OCI-M1 (cell line): ENCODE measurements at places on chromosomes 5 and 9.

DNA sequence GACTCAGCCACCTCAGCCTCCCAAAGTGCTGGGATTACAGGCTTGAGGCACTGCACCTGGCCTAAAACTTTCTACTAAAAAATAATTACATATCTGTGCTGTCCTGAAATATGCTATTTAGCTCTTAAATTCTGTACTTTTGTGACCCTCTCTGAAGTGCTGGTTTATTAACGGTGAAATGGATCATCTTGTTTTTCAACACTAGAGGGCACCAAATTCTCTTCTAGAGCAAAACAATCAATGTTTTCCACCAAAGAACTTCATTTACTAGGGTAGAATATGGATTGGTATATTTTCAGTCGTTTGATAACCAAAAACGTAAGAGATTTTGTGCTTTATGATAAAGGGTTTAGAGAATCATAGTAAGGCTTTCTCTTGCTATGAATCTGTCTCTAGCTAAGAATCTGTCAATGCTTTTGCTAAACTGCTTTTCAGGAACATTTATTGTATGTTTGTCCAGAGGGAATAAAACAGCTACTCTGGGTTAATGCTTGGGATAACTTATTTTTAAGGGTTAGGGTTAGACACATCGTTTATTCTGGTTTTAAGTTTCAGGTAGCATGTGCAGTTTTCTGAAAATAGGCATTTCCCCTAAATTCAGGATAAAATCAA lies 63.6 kb downstream of the RNF180 start:
- DNase-seq: peak; percentile 67

DNA sequence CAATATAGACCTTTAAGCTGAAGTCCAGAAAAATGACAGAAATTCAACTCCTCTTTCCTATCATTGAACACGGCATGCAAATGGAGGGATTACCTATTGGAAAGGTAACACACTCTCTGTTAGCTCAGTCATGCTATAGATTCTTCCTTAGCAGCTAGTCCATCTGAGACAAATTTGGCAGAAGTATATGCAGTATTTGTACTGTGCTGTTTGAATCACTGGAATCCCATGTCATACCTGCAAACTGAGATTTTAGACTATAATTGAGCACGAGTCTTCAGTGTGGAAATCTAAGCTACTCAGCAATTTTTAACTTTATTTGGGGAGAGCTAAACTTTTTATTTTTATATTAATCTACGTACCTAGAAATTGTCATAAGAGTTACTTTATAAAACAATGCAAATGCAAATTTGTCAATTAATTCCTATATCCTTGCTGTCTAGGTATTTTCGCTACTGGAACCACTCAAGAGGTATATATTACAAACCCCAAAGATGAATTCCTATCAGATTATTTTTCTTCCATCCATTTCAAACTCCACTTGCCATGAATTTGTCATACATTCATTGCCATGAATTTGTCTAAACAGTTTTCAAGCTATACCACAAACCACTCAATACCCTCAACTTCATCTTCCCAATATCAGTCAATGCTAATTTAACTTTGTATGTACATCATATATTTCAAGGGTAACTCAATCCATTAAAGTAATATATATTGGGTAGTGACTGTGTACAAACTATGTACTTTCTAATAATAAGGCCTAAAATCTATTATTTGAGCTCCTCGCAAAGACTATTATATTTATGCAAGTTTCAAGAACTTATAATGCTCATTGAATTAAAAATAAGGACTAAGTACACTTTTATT lies 224.8 kb downstream of the MEF2C start:
- no peak for DNase-seq

DNA sequence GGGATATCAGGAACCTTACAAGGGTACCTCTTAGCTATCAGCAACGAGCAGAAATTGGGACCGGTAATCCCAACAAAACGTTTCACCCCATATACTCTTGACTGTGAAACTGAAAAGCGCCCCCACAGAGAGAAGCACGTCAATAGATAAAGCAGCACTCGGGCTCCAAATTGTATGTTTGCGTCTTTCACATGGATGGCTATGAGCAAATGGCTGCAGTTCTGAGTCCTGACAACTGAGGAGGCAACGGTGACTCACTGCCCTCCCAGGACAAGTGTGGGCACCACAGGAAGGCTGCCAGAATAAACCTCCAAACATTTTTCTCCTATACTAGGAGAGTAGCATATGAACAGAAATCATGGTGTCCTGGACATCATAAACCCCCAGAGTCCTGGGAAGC lies 36.6 kb downstream of the SEMA4D start:
- DNase-seq: peak; percentile 30

- DNase-seq: no peak
Observed at GRCh38 chr5:87912419-87912818, 356.2 kb downstream of the TMEM161B start.

GRCh38 chr5:33270671-33271070 lies 170.1 kb upstream of the TARS1 start:
- DNase-seq: no peak

DNA sequence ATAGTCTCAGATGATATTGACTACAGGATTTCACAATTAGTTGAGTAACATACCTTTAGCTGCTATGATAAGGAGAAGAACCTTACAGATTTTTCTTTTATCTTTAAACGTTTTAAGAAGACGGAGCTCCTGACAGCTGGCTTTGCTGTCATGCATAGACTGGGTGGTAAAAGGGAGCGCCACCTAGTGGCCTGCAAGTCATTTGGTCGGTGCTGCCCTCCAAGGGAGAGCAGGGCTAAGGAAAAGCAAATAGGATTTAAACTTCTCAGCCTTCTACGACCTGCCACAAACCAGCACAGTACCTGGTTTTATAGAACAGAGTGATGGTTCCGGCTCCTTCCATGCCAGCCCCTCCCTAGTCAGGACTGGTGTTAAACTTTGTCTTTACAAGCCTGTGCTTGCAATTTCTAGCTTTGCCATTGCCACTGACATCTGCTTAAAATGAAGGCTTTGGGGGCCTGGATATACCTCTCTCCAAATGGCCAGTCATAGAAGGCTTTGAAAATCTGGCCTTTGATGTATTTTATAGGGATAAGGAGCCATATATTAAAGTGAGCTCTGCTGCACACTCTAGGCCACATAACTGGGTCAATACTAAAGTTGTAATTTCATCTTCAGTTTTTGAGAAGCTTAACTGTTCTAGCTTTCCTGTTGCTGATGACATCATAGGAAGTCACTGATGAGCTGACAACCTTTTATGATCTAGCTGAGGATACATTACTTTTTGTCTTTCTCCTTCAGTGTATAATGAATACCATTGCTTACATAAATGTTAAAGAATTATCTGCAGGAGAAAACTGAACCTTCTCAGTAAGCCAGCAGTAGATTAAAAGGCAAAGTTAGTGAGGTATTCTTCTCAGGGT lies 31.1 kb upstream of the ADAMTSL1 start:
- peak; percentile 57 for DNase-seq

DNA sequence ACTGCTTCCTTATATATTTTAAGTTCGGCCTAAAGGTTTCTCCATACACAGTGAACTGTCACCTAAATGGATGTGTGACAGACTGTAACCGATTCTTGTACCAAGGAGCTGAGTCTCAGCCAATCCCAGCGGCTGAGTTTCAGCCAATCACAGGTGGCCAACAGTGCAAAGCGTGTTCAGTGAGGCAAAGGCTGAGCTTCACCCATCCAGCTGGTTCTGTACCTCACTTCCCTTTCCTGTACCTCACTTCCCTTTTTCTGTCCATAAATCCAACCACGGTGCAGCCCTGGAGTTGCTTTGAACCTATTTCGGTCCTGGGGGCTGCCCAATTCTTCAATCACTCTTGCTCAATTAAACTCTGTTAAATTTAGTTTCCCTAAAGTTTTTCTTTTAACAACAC lies 15.7 kb upstream of the TBC1D9B start:
- peak; percentile 74 for DNase-seq

GRCh38 chr9:131276891-131277286 lies 579 bp upstream of the FAM78A start:
- DNase-seq: peak; percentile 60

DNA sequence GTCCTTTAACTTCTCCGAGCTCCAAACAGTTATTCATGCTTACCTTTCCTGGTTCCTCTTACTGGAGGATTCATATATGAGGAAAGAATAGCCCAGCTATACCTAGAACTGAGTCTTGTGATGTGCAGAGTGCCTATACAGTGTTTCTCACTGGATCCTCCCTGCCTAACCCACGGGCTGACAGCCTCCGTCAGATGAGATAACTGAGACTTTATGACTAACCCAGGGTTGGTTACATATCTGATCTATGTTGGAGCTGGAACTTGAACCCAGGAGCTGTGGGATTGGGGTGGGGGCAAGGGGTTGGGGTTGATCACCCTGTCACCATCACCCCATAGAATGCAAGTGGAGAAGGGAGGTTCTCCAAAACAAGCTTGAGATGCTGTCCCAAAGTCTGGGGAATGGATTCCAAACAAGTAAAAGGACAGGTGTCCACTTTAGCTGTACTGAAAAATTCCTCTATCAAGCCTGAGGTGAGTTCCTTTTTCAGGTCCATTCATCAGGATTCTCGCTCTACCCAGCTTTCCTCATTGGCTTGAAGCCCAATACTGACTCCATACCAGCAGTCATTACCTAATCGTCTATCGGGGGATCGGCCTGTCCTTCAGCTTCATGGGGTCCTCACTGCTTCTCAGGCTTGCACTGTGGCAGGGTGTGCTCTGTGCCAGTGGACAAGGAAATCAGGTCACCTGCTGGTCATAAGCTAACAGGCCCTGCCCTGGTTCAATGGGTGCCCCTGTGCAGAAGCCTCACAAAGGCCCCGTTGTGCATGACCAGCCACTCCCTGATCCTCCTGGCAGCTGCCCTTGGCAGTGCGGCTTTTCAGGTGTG lies 100.6 kb downstream of the ARHGAP26 start:
- DNase-seq: peak; percentile 42

DNA sequence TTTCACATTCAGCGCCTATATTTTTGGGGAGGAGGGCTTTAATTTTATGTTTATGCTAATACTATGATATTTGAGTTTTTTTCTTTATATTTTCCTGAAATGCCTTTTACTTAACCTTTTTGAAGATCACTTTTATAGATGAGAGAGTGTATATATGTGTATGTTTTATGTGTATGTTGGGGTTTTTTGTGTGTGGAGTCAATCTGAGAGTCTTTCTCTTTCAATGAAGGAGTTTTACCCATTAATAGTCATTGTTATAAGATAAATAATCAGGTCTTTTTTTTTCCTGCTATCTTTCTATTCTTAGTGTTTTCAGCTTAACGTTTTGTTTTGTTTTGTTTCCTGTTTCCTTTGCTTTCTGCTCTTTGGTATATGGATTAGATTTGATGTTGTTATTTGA lies 112.2 kb downstream of the TEX10 start:
- no peak for DNase-seq

DNA sequence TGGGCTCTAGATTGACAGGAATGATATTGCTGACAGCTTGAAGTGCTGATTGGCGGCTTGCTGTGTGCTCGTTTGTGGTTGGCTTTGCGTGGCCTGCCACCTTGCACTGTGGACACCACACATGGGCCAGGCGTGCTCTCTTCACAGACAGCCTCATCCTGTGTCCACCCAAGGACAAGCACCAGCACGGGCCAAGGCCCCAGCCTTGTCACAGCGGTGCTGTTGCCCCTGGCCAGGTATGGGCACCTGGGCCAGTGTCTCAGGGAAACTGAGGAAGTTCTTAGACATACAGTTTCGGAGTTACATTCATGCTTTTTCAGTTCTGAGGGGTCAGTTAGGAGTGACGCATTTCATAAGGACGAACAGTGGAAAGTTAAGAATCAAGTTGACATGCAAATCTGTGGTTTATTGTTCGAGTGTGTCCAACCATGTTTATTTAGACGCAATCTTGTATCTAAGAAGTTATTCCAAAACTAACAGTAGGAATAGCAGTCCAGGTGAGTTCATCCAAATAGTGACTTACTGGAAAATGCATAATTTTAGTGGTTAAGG lies 125.9 kb downstream of the EHMT1 start:
- DNase-seq: no peak

- no peak for DNase-seq
Observed at GRCh38 chr9:101737705-101738565, 512 bp downstream of the GRIN3A start.

DNA sequence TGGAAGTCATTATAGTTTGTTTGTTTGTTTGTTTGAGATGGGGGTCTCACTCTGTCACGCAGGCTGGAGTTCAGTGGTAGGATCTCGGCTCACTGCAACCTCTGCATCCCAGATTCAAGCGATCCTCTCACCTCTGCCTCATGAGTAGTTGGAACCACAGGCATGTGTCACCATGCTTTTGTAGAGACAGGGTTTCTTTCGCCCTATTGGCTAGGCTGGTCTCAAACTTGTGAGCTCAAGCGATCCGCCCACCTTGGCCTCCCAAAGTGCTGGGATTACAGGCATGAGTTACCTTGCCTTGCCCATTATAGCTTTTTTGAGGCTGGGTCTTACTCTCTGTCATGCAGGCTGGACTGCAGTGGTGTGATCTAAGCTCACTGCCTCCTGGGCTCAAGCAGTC lies 28.8 kb downstream of the NSD1 start:
- DNase-seq: no peak

DNA sequence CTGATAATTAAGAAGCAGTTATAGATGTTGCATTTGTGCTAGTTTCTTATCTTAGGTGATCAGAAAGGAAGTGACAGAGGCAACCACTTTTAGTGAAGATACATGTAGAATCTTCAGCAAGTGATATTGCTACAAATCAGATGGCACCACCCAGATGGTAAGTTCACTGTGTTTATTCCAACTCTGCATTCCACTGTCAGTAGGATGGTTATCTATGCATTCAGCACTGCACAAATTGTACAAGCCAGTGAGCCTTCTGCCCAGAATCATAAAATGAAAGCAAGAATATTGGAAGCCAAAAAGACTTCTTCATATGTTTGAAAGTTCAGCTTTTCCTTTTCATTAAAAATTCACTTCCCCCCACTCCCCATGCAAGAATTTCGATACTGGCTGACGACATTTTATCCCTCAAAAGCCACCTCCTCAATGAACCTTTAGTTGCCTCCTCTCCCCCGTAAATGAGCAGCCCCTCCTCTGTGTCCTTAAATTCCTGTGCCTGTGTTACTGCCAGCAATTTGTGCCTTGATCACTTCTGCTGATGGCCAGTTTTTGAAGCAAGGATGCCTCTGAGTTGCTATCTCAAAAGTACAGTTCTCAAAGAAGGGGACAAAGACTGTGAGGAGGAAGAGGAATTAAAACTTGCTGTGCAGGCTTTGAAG lies 91.6 kb downstream of the ZSWIM6 start:
- peak; percentile 20 for DNase-seq

- peak; percentile 15 for DNase-seq
Observed at GRCh38 chr9:38334234-38334633, 58.3 kb upstream of the ALDH1B1 start.

- no peak for DNase-seq
Observed at GRCh38 chr5:166123717-166124116, 2167.7 kb upstream of the WWC1 start.

DNA sequence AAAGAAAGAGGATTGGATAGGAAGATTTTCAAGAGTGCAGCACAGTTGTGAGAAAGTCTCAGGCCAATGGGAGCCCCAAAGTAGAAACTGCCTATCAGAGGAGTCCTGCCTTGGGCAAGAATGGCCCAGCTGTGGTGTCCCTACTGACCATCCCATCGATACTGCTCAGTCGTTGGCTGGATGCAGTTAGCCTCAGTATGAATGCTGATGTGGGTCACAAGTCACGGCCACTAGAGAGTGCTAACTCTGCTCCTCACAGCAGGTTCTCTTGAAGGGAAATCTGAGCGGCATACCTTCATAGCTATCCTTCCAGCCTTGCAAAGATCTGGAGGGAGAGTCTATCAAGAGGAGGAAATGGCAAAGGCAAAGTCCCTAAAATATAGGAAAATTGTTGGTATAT lies 11.6 kb upstream of the CETN3 start:
- DNase-seq: peak; percentile 15
